ENCODE measurements at places on chromosomes 5 and 9. TPM values are rescaled to one million over a fixed set of nuclear protein-coding genes. Genes with fewer than 3 reads are reported as not detected.

GRIA1 gene
- not detected for total RNA-seq

FBXO38 gene
- 76.3 TPM for total RNA-seq

RAI14 gene
- total RNA-seq = 0.63 TPM

SPATA31D4 gene
- total RNA-seq = not detected

ANKDD1B gene
- 0.52 TPM for total RNA-seq

GAPT gene
- total RNA-seq = 9.8 TPM

SPAAR gene
- total RNA-seq = not detected

C7 gene
- not detected for total RNA-seq

GADD45G gene
- 1.8 TPM for total RNA-seq

SLC46A2 gene
- 0.94 TPM for total RNA-seq

RAB3C gene
- total RNA-seq = under 0.01 TPM

INSL4 gene
- total RNA-seq = not detected

PCDHAC2 gene
- not detected for total RNA-seq

PCDHA3 gene
- total RNA-seq = not detected

PCDHGA2 gene
- total RNA-seq = not detected

TAF11L6 gene
- not detected for total RNA-seq

ZFP37 gene
- total RNA-seq = 0.42 TPM

PCDHGA7 gene
- total RNA-seq = 0.42 TPM

C9orf78 gene
- total RNA-seq = 169 TPM

TLX3 gene
- total RNA-seq = not detected

SMIM27 gene
- total RNA-seq = 6.8 TPM

SH3TC2 gene
- total RNA-seq = 3.7 TPM

CRHBP gene
- total RNA-seq = not detected

BTNL8 gene
- not detected for total RNA-seq

C5orf52 gene
- total RNA-seq = not detected

SLC45A2 gene
- total RNA-seq = under 0.01 TPM

CDKN2A gene
- 1.2 TPM for total RNA-seq

TRIM23 gene
- 57.2 TPM for total RNA-seq

DIPK1B gene
- total RNA-seq = 2.7 TPM

TRPM6 gene
- 0.31 TPM for total RNA-seq

PCDHA13 gene
- not detected for total RNA-seq

FOXD4L5 gene
- total RNA-seq = under 0.01 TPM

CETN3 gene
- total RNA-seq = 1.8 TPM

NDFIP1 gene
- 195 TPM for total RNA-seq

NMUR2 gene
- not detected for total RNA-seq

F2RL1 gene
- total RNA-seq = 4.2 TPM

STPG3 gene
- not detected for total RNA-seq

OCLN gene
- total RNA-seq = 0.10 TPM

Data from mononuclear cell (primary cell).